ENCODE measurements at places on chromosomes 7 and 10.

GRCh38 chr10:130648807-130649206 lies 512.6 kb downstream of the GLRX3 start:
- DNase-seq = no peak

- DNase-seq = no peak
These were observed 429.9 kb upstream of the KLF6 start for GRCh38 chr10:4214908-4215307.

GRCh38 chr10:74021248-74022055 lies 23.5 kb downstream of the VCL start:
- DNase-seq = no peak

GRCh38 chr10:59724098-59724938 lies 14.7 kb upstream of the SLC16A9 start:
- no peak for DNase-seq

GRCh38 chr7:20113427-20114027 lies 103.7 kb downstream of the MACC1 start:
- DNase-seq = no peak

DNA sequence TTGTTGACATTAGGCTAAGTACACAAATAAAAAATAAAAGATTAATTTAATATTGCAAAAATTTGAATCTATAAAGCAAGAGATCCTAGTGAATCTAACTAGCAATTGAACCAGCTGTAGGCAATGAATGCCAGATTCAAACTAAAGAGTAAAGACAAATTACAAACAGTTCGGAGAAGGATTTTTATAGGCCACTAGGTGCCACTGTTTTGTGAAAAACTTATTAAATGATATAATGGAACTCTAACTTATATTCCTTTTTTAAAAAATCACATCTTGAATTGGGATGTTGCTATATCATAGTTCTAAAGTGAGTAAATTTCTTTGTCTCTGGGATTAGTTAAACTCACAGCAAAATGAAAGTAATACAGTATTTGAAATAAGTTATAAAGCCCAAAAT lies 39.1 kb upstream of the GNAI1 start:
- no peak for DNase-seq

DNA sequence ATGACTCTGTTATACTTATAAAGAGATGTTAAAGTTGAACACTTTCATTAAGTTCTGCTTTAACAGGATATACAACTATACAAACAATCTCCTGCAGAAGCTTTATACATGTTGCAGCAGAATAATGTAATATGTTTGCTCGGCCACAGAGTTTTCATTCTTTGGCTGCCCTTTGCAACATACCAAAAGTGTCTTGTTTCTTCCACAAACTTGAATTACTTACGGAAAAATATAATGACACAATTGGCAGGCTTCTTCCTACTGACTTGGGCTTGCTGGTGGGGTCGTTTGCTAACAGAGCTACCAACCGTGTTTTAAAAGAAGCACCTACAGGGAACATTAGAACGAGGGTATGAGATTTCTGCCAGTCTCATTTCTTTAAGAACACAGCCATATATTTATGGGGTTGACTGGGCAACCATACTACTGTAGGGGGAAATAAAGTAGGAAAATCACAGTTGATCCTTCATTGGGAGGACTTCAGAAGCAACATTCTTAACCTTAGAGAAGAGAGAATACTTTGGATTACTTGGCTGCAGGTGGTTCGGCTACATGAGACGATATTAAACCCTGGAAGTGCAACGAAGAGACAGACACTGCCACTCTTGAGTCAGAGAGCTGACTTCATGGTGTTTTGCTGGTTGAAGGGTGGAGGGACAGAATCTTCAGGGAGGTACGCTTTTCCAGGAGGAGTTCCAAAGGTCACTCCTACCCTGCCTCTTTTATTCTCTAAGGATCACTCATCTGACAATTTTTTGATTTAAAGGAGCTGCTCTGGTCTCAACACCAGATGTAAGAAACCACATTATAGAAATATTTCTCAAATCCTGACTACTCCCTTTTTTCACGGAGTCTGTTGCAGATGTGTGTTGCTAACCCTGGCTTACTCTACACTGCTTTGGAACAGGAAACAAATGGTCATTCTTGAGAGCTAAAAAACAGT lies 123.9 kb downstream of the SEMA3C start:
- DNase-seq = no peak

- no peak for DNase-seq
These were observed 106.9 kb downstream of the AOAH start for GRCh38 chr7:36617408-36617807.

DNA sequence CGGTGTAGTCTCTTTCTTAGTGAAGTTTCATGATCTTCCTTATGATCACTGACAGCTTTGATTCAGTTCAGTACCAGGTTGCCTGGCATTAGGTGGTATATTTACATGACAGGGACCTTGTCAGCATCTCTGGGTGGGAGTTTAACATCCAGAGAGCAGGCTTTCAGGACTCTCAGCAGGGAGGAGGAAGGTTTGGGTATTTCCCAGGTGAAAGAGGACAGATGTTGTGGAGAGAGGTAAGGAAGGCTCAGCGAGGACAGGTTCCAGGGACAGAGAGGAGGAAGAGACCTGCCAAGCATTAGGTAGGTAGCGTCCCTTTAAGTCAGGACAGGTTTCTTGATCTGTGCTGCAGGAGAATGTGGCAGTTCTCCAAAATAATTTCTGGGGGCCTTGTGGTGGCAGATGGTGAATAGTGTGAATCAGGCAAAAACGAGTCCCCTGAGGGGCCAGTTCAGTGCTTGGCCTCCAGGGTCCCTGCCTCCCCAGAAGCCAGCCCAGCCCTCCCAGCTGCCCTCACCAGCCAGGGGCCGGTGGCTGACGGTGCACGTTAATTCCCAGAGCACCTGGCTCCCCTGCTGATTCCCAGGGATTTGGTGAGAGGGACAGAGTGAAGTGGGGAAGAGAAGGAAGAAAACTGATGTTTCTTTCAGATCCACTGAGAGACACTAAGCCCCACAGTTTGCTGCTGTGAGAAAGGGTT lies 82.0 kb downstream of the VWC2 start:
- no peak for DNase-seq

GRCh38 chr7:1547777-1548437 lies 8.1 kb downstream of the TMEM184A start:
- no peak for DNase-seq
